Stimulated activated CD4-positive, alpha-beta T cell treated with anti-CD3 and anti-CD28 coated beads, Interleukin-1b, Interleukin-23, amount 100 ng/mL, for 24 hours (primary cell): ENCODE measurements at places on chromosomes 1 and 21.

DNA sequence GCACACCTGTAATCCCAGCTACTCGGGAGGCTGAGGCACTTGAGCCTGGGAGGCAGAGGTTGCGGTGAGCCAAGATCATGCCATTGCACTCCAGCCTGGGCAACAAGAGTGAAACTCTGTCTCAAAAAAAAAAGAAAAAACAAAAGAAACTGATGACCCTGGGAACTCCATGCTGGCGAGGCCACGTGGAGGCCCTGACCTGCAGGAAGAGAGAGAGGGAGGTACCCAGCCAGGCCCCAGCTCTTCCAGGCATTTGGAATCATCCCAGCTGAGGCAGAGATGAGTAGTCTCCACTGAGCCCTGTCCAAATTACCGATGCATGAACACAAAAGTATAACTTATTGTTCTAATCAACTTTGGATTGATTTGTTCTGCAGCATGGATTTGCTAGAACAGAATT is 132.0 kb upstream of the ZBTB40 start:
- DNase-seq: no peak

DNA sequence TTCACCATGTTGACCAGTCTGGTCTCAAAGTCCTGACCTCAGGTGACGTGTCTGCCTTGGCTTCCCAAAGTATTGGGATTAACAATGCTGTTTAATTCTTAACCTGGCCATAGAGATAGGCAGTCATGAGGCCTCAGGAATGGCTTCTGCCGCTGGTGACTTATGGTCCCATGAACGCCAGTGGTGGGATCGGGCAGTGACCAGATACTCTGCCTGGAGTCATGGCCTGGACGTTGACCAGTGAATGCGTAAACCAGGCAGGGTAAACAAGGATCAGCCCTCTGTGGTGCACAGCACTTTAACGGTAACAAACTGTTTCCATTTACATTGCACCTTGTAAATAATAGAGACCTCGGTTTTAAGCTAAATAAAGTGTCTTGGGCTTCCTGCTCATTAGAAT is 23.0 kb downstream of the MTARC1 start:
- DNase-seq: no peak

DNA sequence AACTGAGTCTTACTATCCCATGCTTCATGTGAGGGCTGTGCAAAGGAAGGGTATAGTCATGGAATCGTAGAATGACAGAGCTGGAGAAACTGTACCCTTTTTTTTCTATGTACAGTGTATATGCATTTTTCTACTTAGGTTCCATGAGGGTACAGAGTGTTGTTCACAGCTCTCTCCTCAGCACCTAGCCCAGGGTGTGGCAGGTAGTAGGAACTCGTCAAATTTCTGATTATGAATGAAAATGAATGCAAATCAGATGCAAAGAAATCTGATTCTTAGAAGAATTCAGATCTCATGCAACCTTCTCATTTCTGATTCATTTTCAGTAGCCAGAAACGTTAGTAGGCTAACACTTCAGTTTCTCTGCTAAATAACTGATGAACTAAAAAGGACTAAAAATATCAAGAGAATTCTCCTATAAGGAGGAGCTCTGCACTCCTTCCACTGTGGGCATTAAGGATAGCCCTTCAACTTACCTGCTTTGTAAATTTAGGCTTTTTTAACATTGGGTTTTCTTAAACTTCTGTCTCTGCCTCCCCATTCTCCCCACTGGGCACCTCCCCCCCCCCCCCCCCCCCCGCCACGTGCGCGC is 18.0 kb upstream of the HHAT start:
- DNase-seq: no peak

DNA sequence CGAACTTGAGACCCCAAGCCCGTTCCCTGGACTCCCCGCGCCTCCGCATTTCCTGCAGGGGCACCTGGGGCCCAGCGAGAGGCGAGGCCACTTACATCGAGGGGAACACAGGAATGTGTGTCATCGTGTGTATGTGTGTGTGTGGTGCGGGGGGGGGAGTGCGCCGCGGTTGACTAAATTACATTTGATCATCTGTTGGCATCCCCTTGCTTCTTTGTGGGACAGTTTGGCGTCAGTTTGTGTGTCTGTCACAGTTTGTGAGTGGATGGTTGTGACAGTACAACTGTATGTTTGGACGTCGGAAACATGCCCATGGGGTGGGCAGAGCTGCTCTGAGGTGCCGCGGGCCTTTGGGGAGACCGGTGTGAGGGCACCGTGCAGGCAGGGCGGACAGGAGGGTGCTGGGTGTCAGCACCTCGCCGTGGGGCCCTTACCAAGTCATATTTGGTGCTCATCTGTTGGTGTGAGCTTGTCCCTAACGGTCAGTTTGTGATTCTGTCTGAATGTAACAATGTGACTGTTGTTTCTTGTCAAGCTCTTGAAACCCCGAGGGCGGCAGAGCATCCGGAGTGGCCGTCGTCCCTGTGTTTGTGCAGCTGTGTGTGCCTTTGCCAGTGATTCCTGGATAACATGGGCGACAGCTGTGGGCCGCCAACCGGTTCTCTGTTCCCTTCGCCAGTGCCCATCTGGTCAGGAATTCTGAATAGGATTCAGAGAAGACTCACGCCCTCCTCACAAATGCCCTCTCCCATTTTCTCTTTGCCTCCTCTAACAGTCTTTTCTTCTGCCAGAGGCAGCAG is 899 bp downstream of the OPRD1 start:
- no peak for DNase-seq

GRCh38 chr1:230231774-230232145 is 164.7 kb downstream of the GALNT2 start:
- no peak for DNase-seq

DNA sequence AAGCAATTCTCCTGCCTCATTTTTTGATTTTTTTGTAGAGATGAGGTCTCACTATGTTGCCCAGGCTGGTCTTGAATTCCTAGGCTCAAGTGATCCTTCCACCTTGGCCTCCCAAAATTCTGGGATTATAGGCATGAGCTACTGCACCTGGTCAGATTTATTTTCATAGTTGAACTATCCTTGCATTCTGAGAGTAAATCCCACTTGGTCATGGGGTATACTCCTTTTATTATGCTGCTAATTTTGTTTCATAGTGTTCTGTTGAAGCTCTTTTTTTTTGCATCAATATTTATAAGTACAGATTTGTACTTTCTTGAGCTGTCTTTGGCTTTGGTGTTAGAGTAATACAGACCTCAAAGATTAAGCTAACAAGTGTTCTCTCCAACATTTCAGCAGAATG is 12.8 kb upstream of the CCSAP start:
- no peak for DNase-seq

- no peak for DNase-seq
Observed at GRCh38 chr1:228228601-228229074, 20.8 kb downstream of the OBSCN start.
